Activated T-cell treated with anti-CD3 and anti-CD28 coated beads, Interleukin-2, amount 50 U/mL, for 24 hours (primary cell): ENCODE measurements at places on chromosomes 3 and 15.

DNA sequence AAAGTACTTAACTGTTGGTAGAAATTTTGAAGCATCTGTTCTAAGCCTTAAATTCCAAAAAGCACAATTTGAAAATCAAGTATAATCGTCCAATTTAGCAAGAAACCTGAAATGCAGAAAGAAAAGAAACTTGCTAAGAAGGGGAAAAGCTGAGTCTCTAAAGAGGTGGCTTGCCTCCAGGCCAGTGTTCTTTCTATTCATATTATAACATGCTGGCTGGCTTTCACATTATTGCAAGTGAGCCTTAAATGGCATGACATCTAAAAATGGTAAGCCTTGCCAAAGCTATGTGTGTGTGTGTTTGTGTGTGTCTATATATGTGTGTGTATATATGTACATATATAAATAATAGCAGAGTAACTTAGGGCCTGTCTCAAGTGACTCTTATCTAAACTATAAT lies 89.5 kb downstream of the FGF12 start:
- no peak for DNase-seq

DNA sequence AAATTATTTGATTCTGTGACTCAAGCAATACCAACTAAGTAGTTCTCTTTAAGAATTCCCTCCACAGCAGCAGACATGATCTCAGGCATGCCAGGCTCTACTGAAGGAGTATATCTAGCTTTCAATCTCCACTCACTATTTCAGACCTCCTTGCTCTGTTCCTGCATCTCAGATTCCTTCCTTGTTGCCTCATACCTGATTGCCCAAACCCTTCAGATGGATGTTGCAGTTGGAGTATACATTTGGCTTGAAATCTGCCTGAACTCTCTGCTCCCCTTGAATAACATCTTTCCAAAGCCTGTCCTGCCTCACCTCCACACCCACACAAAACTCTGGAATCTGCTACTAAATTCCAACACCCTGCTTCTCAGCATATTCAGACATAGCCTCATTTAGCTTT lies 19.8 kb upstream of the TM4SF4 start:
- DNase-seq, result no peak

- DNase-seq, result no peak
These were observed 30.5 kb upstream of the GNB5 start for GRCh38 chr15:52221730-52222129.

DNA sequence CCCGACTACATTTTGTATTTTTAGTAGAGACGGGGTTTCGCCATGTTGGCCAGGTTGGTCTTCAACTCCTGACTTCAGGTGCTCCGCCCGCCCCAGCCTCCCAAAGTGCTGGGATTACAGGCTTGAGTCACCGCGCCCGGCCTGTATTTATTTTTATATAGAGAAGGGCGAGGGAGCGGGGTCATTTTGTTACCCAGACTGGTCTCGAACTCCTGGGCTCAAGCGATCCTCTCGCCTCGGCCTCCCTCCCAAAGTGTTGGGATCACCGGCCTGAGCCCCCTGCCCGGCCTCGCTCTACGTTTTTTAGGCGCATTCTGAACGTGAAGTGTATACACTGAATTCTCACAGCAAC lies 514 bp upstream of the PPP4R2 start:
- no peak for DNase-seq

DNA sequence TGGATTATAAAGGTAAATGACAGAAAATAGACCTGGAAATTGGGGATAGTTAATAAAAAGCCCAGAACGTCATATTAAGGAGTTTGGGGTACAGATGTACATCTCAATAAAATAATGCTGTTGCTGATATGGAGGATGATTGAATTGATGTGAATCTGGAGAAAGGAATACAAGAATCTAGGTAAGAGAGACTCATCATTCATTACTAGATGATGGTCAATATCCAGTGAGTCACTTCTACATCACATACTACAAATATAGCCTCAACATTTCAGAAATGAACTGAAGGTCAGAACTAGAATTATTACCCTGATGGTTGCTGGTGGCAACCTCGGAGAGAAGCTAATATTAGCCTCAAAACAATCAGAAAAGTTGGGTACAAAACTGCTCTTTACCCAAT lies 37.6 kb upstream of the P3H2 start:
- no peak for DNase-seq

- DNase-seq, result no peak
These were observed 112.1 kb downstream of the TNIK start for GRCh38 chr3:171348121-171348520.

DNA sequence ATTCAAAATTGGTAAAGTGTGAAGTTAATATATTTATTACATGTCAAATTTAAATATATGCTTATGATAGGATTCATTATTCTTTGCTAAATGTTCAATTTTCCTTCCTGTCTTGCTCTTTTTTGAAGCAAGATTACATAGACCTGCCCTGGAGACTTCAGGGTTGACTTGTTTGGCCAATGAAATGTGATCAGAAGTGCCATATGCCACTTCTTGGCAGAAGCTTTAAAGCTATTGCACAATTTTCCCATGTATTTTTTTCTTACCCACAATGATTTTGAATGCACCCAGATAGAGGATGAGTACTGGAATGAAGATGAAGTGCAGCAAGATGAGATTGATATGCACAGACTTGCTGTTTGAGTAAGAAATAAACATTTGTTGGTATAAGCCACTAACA lies 406.3 kb upstream of the BCHE start:
- DNase-seq, result no peak
